ENCODE measurements at places on chromosomes 6 and 20.

DNA sequence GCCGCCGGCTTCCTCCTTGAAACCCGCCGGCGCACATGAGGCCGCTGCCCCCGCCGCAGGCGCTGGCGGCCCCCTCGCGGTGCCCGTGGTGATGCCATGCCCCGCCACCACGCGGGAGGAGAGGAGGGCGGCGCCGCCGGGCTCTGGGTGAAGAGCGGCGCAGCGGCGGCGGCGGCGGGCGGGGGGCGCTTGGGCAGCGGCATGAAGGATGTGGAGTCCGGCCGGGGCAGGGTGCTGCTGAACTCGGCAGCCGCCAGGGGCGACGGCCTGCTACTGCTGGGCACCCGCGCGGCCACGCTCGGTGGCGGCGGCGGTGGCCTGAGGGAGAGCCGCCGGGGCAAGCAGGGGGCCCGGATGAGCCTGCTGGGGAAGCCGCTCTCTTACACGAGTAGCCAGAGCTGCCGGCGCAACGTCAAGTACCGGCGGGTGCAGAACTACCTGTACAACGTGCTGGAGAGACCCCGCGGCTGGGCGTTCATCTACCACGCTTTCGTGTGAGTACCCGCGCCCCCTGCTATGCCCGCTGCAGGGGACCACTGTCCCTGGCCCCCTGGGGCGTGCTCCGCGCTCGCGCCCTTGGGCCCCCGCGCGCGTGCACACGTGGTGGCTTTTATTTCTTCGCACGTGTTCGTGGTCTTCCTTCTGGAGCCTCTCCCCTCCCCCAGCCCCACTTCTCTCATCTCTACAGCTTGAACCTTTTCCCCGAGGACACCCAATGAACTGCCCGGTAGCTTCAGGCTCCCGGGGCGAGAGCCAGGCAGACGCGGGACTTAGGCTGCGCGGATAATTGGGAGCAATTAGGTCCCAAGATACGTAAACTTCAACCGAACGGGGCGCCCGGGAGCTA, 453 bp downstream of the KCNQ5 start:
- DNase-seq, result peak; percentile 50

DNA sequence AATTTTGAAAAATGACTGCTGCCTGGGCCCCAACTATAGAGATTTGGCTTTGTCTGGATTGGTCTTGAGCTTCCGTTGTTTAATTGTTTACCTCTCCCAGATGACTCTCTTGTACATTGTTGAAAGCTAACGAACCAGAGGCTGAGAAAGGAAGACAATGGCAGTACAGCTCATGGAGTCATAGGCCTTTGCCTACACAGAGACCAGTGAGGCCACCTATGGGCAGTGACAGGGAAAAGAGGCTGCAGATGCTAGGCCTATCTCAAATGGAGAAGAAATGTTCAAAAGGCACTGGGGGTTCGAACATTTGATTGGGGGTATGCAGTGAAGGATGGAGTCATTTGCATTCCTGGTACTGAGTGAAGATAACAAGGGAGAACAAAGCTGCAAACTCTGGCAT, 29.1 kb downstream of the OPN5 start:
- DNase-seq, result no peak

GRCh38 chr6:116406678-116407345, 36.1 kb downstream of the DSE start:
- no peak for DNase-seq

DNA sequence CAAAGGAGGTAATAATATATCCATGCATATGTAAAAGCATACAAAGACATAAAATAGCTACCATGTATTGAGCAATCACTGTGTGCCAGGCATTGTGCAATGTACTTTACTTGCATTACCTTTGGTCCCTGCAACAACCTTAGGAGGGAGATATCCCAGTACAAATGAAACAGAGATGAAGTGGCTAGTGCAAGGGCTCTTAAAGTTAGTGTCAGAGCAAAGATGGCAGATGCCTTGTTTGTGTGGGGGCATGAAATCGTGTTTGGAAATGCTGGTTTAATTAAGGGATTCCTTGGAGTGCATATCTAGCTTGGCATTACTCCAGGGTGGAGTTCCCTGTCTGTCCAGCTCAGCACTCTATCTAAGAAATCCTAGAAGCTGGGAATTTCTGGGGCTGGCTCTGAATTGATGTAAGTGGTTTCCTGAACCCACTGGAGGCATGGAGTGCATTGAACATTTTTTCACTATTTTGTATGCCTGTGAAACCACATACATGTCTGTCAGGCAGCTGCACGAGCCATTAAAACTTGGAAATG, 9.8 kb downstream of the PAQR8 start:
- DNase-seq, result no peak

DNA sequence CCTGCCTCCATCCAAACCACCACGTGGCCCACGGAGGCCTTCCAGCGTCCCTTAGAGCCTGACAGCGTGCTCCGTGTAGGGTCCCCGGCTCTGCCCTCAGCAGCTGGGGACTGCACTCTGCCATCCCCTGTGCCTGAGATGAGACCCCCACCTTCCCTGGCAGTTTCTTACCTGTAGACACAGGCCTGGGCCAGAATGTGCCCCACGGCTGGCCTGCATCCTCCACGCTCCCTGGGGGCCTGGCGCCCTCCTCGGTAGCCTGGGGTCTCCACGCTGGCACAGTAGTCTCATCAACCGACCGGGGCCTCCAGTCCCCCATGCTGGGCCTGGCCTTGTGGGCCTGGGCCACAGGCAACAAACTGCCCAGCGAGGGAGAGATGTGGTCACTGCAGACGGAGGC, 9.6 kb downstream of the DACT2 start:
- no peak for DNase-seq

- DNase-seq, result no peak
These were observed 110.7 kb upstream of the ADGRF1 start for GRCh38 chr6:47152666-47153403.

GRCh38 chr6:118705544-118706491, 54.4 kb upstream of the CEP85L start:
- DNase-seq, result no peak

DNA sequence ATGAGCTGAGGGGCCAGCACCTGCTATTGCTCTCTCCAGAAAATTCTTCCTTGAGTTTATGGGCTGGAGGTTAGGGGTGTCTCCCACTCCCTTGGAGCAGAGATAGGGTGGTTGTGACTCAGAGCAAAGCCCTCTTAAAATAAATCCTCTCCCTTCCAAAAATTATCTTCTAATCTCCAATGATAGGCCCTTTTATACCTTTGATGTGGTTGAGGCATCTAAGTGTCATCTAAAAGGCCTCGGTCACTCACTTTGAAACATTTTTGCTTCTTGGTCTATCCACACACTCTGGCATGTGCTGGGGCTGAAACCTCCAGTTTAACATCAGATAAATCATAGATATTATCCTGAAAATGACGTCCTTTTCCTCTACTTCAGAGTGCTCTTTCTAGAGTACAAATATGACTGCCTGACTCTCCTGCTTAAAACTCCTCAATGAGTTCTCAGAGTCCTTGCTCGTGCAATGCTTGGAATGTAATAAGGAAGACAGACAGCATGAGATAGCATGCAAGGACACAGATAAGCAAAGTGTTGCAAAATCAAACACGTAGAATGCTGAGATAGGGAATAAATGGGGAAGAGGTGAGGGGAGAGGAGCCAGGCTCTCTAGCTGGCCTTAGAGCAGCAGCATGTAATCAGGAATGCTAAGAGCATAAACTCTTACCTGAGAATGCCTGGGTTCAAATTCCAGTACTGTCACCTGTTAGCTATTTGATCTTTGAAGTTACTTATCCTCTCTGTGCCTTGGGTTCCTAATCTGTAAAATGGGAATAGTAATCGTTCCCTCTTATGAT, 374.1 kb upstream of the CITED2 start:
- no peak for DNase-seq

- no peak for DNase-seq
These were observed 32.8 kb upstream of the TFAP2B start for GRCh38 chr6:50785921-50786320.

Measured in effector CD8-positive, alpha-beta T cell (primary cell).